CD4-positive, alpha-beta T cell (primary cell): ENCODE measurements at places on chromosomes 1 and 21. TPM values are rescaled to one million over a fixed set of nuclear protein-coding genes. Genes with fewer than 3 reads are reported as not detected.

GRCh38 chr1:198417039-198417438 lies 123.4 kb downstream of the ATP6V1G3 start:
- DNase-seq = no peak

DNA sequence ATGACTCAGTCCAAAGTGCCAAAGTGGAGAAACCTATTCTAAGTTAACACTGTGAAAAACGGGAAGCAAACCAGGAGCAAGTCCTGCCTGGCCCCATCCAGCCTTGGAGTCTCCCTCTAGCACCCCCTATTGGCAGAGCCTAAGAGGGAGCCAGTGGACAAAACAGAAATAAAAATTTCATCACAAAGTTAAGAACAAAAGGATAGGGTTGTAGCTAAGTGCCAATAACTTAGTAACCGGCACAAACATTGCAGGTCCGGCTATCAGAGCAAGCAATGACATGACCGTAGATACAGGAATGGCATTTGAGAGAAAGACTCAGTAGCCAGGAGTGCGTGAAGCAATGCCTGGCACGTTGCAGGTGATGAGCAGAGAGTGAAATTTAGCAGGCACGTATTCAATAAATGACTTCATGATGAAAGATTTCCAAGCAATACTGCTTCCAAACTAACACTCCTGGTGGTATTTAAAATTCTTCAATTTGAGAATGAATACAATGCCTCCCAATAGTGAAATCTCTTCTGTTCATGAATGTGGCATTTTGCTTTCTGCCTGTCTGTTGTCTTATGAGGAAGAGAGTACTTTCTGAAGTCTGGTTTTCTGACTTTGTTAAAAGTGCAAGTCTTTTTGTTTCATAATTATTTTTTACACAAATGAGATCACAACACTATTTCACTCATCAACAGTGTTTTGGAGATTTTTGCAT lies 391.0 kb downstream of the OMA1 start:
- DNase-seq = no peak

ALPL gene
- not detected for total RNA-seq

GRCh38 chr1:46218443-46218842 lies 15.3 kb downstream of the LURAP1 start:
- DNase-seq = no peak

GRCh38 chr1:203278082-203278884 lies 27.0 kb upstream of the BTG2 start:
- no peak for DNase-seq

GRCh38 chr1:46300673-46301405 lies 2.6 kb downstream of the LRRC41 start:
- DNase-seq = no peak
